Hippocampal formation (tissue), 2 donors: ENCODE measurements at places on chromosomes 4 and X.

GRCh38 chrX:16278927-16279326, 111.6 kb downstream of the MAGEB17 start:
- DNase-seq, result no peak

- DNase-seq, result no peak
Measured at GRCh38 chrX:56728752-56729151, 291 bp upstream of the NBDY start.

DNA sequence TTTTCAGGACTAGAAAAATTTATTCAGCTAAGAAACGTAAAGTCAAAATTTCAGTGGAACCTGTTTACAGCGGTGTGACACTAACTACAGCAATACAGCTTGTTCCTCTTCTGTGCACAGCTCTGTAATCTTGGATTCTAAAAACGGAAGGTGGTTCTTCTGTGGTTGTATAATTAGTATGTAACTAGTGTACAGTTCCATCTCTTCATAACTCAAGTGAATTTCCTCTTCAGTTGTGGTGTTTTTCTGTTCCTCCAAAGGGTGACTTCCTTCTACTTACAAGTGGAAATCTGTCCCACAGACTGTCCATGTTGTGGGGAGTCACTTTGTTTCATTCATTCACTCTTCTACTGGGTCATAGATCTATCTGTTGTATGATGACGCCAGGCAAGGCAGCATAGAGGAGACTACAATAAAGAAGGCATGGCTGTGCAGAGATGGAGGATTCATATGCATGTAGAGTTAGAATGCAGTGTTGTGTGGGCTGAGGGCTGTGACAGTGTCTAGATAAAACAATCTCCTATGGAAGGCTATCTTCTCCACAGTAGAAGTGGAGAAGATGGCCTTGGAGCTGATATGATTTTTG, 5.4 kb downstream of the DAPP1 start:
- no peak for DNase-seq

DNA sequence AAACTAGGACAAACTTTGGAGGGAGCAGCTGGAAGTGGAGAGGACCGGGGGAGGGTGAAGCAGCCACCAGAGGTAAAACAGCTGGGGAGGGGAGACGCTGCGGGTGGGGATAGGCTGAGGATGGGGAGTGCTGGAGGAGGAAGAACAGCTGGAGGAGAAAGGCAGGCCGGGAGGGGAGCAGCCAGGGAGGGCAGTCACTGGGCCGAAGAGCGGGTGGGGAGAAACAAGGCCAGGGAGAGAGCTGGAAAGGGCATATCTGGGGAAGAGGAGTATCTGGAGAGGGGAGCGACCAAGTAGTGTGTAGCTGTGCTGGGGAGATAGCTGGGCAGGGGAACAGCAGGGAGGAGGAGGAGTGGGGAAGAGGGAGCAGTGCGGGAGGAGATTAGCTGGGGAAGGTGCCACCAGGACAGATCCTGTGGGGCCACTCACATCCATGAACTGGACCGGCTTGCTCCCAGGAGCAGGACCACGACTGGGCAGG, 2.7 kb downstream of the SLC38A5 start:
- DNase-seq, result no peak

DNA sequence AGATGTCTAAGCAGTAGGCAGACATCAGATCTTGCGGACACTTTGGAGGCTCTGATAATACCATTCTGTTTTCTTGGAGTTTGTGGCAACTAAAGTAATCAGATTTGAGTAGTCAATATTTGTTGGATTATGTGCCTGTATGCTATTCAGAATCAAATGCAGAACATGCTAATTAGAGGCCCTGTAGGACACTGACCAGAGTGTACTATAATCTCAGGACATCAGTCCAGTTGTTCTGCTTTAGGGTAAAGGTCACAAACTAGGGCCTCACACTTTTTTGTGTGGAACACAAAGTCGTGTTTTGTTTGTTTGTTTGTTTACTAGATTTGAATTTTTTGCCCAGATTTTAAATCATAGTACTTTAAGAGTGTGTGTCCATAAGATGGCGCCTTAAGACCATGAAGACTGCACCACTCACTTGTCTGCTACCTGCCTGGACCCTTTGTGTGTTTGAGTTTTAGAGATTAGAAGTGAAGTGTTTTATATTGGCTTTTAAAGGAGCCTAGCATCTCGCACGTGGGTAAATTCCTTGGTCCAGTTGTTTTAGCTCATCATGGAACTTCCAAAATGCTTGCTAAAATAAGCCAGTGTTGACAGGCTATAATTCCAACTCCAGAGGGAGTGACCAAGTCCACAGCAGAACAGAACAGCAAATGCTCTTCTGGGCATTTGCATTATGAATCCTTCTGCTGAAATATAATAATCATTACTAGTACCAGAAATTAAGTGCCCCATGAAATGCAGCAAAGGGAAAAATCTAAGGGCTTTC, 34.7 kb downstream of the IL13RA1 start:
- no peak for DNase-seq

DNA sequence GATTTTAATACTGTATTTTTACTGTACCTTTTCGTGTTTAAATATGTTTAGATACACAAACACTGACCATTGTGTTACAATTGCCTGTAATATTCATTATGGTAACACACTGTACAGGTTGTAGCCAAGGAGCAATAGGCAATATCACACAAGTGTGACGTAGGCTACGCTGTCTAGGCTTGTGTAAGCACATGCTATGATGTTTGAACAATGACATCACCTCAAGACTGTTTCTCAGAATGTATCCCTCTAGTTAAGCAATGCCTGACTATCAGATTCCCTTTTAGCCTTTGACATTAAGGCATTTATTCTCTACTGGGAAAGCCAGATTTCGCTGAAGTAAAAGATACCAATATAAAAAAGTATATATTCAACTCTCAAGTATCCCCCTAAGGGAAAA, 66.2 kb downstream of the VCX3A start:
- no peak for DNase-seq

DNA sequence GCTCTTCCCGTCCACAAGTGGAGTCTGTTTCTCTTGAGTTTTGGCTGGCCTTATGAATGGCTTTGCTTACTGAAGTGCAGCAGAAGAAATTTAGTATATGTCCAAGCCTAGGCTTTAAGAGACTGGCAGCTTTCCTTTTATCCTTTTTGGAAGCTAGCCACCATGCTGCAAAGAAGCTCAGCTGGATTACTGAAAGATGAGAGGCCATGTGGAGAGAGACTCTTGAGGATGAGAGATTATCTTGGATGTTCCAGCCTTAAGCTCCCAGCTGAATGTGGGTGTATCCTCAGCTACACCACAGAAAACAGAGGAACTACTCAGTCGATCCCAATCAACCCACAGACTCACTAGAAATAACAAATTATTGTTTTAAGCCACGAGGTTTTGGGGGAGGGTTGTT, 12.5 kb downstream of the CCNG2 start:
- no peak for DNase-seq
